ENCODE measurements at places on chromosomes 12 and 14.
A peak's percentile ranks its signal among the peaks of the same experiment; 100 is the strongest.

DNA sequence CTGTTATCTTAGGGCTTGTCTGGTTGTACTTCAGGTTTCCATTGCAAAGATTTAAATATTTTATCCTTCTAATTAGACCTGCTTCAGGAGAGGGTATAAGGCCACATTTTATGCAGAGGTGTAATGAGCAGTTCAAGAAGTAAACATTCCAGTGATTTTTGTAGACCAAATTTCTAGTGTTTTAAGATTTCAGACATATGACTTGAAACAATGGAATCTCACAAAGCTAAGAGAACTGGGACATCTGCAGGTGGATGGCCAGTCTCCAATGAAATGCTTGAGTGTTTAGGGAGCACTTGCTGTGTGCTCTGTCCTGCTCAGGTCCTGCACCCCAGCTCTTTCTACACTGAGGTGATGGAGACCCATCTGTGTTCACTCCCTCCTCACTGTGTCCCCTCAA, 7.9 kb downstream of the C14orf132 start:
- no peak for DNase-seq

DNA sequence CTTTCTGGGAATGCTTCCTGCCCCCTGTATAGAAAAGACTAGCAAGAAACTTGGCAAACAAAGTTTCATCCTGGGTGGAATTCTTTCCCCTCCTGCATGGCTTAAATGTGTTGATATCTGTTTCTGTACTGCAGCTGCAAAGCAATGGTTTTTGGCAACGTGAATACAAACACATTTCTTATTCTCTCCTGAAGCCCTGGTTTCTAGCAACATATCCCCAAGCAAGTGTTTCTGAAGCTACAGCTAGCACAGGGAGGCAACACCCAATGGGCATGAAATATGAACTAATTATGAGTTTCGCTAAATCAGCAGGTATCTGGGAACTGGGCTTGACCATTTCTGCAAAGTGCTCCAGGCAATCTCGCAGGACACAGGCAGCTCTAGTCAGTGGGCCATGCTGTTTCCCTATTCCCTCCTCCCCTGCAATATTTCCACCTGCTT, 392.3 kb upstream of the TMPO start:
- no peak for DNase-seq

DNA sequence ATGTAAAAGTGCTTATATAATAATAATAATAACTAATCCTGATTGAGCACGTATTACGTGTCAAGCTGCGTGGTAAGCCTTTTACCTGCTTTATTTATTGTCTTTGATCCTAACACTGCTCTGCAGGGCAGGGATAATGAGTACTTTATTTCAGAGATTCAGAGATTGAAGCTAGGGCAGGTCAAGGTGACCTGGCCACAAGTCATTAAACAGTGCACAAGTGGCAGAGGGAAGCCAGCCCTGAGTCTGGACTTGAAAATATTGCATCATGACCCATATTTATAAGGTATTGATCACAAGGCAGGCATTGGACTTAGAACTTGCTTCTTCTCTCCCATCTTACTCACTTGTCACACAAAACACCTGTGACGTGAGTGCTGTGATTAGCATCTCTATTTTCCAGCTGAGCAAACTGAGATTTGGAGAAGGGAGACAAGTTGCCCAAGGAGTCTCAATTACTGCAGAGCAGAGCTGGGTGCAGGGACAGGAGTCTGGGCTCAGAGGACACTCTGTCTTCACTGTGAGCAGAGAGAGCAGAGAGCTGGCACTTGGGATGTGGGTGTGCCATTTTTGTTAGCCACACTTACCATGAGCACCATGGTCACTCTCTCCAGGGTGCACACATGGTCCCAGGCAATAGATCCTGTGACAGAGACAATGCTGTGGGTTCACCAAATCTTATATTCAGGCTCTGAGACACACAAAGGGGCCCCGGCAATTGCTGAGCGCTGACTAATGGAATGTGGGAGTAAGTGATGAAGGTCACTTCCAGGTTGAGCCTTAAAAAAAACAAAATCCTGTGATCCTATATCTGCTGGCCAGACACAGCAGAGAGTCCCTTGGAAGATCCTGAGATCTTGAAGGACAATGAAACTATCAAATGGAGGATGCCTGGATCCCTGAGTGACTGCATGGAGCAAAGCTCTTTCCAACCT, 113.2 kb upstream of the MED13L start:
- DNase-seq: no peak

GRCh38 chr12:27754795-27755194, 25.2 kb upstream of the KLHL42 start:
- DNase-seq: no peak

GRCh38 chr12:67758521-67758920, 110.0 kb downstream of the DYRK2 start:
- no peak for DNase-seq

DNA sequence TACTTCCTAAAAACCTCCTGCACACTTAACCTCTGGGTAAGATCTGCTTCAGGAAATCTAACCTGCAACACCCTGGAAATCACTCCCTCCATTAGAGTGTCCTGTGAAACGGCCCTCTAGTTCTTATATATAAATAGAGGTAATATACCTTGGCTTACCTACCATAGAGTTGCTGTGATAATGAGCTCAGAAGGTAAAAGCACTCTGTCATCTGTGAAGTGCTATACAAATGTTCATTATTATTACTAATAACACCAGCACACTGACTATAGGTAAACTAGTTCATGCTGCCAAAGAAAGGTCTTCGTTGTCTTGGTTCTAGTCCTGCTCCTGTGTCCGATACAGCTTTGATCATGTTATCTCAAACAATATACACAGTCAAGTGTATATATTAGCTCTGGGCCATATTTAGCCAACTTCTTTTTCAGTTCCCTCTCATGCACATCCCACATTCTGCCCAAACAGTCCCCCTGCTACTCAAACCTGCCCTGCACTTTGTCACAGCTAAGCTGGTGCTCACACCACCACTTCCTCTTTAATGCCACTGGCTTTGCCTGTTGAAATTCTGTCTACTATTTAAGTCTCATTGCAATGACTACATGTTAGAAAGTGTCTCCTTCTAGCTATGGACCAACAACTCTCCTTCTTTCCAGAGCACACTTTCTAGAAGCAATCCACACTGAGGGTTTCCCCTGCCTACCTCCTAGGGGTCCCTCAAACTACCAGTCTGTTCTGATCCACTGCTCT, 5.1 kb downstream of the E2F7 start:
- DNase-seq: peak; percentile 50

DNA sequence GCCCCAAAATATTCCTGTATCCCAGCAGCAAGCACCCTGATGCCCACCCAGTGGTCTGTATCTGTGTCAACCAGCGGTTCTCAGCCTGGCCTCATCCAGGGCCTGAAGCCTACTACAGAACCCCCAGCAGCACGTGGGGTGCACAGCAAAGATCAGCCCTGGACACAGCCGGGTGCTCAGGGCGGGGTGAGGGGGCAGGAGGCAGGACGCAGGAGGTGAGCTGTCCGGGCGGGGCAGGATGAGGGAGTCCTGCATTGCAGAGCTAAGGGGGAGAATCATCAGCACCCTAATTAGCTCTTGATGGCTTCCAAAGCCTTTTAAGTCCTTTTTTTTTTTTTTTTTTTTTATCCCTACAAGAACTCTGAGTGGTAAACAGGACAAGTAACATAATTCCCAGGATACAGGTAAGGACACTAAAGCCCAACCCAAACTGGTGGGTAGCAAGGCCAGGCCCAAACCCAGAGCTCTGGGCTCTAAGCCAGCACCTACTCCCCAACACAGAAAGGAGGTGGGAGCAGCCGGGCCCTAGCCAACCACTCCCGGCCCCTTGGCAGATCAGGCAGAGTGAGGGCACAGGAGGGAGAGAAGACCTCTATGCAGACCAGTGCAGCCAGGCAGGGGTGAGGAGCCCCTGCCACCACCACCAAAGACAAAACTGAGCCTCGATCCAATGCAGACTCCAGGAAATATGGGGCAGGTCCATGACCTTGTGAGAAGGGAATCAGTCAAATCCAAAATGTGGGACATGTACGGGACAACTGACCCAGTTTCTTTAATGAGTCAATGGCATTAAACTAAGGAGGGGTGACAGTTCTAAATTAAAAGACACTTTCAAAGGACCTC, 32.3 kb upstream of the EIF5 start:
- no peak for DNase-seq

GRCh38 chr14:74705613-74706500, 7.0 kb downstream of the AREL1 start:
- no peak for DNase-seq

DNA sequence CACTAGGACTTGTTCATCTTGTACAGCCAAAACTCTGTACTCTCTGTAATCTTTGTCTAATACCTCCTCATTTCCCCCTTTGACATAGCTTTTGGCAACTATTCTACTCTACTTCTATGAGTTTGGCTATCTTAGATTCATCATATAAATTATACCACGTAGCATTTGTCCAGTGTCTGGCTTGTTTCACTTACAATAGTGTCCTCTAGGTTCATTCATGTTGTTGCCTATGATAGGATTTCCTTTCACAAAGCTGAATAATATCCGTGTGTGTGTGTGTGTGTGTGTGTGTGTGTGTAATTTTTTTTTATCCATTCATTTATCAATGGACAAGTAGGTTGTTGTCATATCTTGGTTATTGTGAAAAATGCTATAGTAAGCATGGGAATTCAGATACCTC, 209.5 kb downstream of the KCNC2 start:
- no peak for DNase-seq

Measured in MM.1S (cell line).